NCI-H1092 (cell line): ENCODE measurements at places on chromosomes 7 and 10.

DNA sequence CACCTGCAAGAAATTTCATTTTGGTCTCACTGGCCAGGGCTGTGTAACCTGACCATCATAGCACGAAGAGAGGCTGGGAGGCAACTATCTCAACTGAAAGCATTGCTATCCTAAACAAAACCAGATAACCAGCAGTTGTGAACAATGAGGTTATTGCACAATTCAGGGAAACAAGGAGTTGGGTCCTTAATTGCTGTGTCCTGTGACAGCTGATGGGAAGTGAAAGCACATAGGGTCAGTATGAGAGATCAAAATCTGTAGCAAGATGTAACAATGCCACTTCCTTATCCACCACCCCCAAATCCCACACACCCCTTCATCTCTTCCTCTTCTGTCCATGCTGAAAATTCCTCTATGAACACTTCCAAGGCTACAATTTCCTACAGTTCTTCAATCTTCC lies 80.2 kb downstream of the HTR7 start:
- DNase-seq, result no peak

DNA sequence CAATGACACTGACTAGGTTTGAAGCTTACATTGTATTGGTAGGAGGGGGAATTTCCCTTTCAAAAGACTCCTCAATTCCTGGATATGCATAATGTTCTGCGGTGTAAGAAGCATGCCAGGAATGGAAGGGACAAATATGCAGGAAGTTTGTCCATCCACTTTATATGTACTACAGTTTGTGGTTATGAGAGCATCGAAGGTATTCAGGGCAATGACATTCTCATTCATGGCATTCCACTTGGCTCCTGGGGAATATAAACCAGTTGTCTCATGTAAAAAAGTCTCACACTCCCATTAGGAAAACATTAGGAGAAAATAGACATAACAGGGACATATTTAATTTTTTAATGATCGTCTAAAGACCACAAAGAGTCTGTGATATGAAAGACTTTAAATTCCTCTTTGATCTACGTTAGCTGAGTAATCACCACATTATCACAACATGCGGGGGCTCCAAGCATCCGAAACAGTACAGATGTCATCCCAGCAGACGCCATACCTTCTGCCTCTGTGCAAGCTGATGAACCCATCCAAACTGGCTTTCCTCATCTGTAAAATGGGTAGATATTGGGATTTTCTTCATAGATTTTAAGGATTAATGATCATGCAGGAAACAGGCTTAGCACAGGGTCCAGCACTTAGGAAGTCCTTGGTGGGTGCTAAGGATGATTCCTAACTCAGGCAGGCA lies 675.3 kb downstream of the INHBA start:
- DNase-seq, result no peak

DNA sequence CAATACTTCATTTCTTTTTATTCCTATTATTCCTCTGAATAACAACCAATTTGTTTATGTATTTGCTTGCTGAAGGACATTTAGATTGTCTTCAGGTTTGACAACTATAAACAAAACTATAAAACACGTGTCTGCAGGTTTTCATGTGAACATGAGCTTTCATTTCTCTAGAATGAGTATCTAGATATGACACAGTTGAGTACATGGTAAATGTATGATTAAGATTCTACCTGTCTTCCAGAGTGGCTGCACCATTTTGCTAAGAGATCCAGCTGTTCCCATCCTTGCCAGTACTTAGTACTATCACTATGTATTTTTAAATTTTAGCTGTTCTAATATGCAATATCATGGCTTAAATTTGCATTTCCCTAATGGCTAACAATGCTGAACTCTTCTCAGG lies 10.1 kb downstream of the MCMBP start:
- no peak for DNase-seq

DNA sequence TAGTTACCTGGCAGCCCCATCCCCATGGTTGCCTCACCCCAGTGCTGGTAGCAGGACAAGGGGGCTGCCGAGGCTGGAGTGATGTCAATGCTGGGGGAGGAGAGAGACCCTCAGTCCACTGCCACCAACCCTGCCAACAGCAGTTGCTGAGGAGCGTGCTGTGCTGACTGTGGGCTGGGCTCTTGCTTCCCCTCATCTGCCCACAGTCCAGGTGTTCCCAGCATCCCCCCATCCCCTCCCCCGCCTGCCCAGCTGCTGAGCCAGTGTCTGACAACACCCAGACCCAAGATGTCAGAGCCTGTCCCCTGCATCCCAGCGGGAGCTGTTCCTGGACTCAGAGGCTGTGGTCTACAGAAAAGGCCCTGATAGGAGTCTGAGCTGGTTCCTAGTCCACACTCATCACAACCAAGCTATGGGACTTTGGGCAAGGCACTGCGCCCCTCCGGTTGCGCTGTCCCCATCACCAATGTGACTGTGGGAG lies 14.6 kb upstream of the PSAP start:
- no peak for DNase-seq

- no peak for DNase-seq
These were observed 28.6 kb downstream of the RPS24 start for GRCh38 chr10:78062296-78062695.

- no peak for DNase-seq
These were observed 127.7 kb downstream of the ARHGAP22 start for GRCh38 chr10:48477141-48477540.

GRCh38 chr10:110794808-110795207 lies 76.9 kb upstream of the PDCD4 start:
- peak; percentile 88 for DNase-seq

- peak; percentile 59 for DNase-seq
These were observed 60.9 kb upstream of the ACSM6 start for GRCh38 chr10:95133016-95133752.

DNA sequence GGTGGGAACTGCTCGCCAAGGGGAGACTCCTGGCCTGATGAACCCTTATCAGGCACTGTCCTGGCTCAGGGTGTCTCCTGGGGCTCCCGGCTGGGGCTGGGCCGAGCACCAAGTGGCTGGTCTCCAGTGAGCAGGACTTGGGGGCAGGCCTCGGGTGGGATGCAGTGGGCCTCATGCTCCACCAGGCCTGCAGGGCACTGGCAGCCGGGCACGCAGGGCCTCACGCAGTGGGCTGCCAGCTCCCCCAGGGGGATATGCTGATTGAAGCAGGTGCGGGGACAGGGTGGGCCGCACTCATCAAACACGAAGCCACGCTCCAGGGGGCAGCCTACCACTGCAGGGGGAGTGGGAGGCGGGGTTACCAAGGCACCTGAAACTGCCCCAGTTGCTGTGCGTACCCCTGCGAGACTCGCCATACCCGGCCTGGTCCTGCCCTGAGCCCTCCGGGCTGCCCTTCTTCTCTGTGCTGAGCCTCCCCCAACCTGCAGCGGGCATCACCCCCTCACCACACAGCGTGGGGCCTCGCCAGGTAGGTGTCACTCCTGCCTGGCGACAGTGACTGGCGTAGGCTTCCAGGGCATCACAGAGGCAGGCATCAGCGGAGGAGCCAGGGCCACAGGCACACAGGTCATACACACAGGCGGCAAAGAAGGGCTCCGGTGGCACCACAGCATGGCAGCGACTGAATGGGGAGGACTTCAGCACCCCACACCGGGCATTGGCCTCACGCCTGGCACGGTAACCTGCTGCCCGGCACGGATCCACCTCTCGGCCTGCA lies 14.5 kb downstream of the ATP6V1F start:
- no peak for DNase-seq

DNA sequence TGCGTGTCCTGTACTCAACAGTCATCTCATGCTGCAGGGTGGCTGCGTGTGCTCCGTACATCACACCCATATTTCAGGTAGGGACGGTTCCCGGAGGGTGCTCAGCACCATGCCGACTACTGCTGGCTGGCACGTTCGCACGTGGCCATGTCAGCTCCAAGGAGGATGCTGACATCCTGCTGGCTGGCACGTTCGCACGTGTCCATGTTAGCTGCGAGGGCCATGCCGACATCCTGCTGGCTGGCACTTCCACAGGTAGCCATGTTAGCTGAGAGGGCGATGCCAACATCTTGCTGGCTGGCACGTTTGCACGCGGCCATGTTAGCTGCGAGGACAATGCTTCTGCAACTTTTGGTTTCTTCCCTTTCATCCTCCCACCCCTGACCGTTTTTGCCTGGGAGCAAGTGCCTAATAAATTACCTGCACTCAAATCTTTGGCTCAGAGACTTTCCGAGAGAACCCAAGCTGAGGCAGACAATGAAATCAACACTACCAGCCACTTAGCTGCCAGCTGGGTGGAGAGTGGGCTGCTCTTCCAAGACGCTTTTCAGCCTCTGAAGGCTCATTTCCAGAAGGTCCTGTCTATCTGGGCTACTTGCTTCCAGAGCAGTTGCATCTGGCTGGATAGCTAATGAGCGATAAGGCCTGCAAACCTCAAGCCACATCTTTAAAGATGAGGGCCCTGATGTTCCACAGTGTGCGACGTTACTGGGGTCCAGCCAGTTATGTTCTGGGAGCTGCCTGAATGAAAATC lies 104.6 kb downstream of the WDR37 start:
- no peak for DNase-seq

DNA sequence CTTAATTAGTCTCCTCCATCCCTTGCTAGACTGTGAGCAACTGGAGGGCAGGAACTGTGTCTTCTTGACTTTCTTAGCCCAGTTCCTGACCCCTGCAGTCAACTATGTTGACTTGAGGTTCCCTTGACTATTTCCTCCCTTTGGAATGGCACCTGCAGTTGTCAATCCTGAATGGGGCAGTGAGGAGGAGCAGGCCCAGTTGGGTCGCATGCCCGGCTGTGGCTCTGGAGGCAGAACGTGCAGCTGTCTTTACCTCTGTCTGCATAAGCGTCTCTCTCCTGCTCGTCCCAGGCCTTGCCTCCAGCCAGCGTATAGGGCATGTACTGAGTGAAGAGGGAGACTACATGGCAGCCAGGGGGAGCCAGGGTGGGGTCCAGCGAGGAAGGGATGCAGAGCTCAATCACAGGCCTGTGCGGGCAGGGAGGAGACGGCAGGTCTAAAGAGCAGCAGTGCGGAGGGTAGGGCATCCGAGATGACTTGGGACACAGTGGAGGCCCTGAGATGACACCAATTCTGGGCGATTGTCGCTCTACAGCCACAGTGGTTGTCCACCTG lies 26.8 kb downstream of the PYROXD2 start:
- no peak for DNase-seq

DNA sequence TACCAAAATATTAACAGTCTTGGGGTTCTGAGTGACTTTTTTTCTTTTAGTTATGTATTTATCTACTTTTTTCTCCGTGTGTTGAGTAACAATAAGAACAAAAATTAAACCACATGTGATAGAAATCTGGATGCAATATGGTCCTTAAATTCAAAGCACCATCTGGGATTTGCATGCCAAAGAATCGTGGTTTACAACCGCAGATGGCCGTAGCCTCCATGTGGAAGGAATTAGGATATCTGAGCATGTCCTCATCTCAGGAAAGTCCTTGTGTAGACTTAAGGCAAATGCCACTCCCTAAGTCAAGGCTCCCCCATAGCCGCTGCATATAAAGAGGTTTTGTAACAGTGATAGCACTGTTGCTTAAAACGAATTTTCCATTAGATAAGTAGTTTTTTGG lies 304.0 kb downstream of the ZEB1 start:
- no peak for DNase-seq

DNA sequence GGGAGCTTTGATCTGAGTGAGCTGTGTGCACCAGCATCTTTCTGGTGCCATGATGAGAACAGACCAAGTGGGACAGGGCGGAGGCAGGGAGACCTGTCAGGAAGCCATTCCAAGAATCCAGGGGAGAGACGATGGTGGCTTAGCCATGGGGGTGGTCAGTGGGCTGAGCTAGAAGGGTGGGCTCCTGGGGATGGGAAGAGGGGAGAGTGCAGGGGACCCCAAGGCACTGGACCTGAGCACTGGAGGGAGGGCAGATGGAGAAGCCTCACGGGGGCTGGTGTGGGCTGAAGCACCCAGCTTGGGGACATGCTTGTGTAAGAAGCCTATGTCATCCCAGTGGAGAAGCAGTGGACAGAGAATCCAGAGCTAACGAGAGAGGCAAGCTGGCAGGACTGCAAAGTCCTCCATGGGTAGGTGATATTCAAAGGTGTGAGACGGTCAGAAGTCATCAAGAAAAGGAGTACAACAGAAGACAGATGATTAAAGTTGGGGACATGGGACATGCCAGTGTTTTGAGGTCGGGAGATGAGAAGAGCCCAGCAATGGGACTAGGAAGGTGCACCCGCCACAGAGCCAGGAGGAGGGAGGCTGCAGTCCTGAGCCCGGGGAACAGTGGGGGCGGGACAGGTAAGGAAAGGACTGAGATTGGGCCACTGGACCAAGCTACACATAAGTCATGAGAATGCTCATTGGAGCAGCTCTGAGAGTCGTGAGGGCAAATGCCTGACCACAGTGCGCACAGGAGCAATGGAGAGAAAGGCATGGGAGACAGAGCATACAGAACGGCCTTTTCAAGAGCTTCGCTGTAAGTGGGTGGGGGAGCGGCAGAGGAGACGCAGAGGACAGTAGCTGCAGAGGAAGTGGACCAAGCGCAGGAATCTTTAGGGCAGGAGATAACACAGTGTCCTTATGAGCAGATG lies 72.0 kb downstream of the GRID1 start:
- no peak for DNase-seq

DNA sequence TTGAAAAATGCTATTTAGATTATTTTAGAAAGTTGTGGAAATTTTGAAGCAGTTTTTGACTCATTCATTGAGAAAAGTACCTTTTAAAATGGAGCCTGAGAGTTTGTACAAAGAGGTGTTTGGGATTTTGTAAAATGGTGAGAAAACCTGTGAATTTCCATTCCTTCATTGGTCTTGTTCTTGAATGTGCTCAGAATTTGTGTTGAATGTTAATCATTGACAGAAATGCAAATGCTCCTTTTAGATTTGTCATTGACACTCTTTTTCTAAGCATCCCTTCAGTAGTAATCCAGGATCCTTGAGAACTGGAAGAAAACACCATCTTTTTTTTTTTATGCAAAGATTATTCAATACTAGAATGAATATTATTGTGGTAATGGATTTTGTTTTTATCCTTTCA lies 74.8 kb downstream of the LCOR start:
- DNase-seq, result no peak

DNA sequence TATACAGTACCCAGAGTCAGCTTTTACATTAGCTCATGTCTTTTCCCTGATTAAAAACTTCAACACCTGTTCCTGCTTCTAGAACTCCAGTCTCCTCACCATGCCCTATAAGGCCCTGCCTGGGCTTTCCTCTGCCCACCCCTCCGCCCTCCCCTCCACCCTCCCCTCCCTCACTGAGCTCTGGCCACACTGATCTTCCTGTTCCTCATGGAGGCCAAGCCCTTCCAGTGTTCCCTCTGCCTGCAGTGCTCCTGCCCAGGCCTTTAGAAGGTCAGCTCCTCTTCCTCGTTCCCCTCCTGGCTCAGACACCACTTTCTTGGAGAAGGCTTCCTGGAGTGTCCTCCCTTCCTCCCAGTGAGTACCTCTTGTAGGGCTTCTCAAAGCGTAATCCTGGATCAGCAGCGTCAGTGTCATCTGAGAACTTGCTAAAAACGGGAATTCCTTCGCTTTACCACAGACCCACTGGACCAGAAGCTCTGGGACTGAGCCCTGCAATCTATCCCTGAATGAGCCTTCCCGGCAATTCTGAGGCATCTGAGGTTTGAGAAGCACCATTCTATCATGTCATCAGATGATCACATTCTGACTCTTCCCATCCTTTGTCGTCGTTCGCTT lies 3.7 kb downstream of the PDZD7 start:
- DNase-seq, result no peak

GRCh38 chr10:113854761-113855588 lies 514 bp downstream of the NHLRC2 start:
- peak; percentile 20 for DNase-seq
